ENCODE measurements at places on chromosomes 2 and 18.

- DNase-seq, result no peak
Measured at GRCh38 chr2:28754321-28754720, 2.7 kb downstream of the PPP1CB start.

GRCh38 chr18:47635416-47635815 is 295.0 kb downstream of the SMAD2 start:
- DNase-seq, result no peak

- no peak for DNase-seq
Measured at GRCh38 chr2:164692114-164692513, 70.8 kb upstream of the GRB14 start.

GRCh38 chr18:43620936-43621335 is 343.6 kb upstream of the SYT4 start:
- DNase-seq, result no peak

DNA sequence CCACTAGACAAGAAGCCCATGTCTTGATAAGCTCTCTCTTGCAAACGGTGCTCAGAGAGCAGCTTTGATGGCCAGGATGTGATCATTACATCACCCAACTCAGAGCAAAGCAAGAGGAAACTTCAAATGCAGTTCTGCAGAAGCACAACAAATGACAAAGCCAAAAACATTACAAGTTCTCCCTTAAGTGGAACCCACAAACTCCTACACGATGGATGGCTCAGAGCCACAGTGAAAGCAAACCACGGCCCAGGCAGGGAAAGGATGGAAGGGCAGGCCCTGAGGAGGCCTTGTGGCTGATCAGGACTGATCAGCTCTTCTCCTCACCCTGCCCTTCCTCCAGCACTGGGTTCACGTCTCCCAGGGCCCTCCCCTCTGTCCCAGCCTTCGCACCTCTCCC is 326.4 kb downstream of the EIPR1 start:
- DNase-seq, result no peak

GRCh38 chr2:65456064-65456463 is 23.7 kb upstream of the SPRED2 start:
- no peak for DNase-seq

GRCh38 chr2:177271981-177272666 is 7.6 kb upstream of the NFE2L2 start:
- DNase-seq, result no peak

DNA sequence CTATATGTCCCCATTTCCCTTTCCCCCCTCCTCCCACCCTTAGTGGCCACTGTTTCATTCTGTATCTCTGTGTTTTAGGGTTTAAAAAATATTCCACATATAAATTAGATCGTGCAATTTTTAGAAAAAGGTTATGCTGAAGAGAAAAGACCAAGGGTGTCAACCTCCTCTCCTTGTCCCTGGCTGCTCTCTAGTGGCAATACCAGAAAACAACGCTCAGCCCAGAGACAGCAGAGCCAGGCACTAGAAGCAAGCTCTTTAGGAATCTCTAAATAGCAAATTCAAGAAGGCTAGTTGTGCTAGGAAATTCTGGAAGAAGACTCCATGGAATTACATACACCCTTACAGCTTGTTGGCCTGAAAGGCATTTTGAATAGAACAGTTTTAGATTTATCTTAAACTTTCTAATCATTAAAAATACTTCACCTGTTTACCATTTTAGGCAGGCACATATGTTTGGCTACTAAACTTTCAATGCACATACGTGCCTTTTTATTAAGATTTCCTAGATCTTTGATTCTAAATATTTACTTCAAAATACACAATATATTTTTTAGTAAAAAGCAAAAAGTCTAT is 35.1 kb upstream of the RASGRP3 start:
- DNase-seq, result no peak

Measured in cortex of kidney (tissue), 1 donor.